HFFc6 (cell line): ENCODE measurements at places on chromosomes 7 and 10. TPM values are rescaled to one million over a fixed set of nuclear protein-coding genes. Genes with fewer than 3 reads are reported as not detected.

The RAB11FIP2 gene
- 16.2 to 17.5 TPM (median 17.5 TPM) in 3 replicates for total RNA-seq

The HMX3 gene
- not detected in 3 replicates for total RNA-seq

The MEIG1 gene
- not detected in 3 replicates for total RNA-seq

The NEUROD6 gene
- not detected in 3 replicates for total RNA-seq

The IDI2 gene
- not detected in 3 replicates for total RNA-seq

The C10orf62 gene
- total RNA-seq, result not detected in 3 replicates

The VSIR gene
- total RNA-seq, result 26.7 to 31.0 TPM (median 29.6 TPM) in 3 replicates

The ODAD2 gene
- total RNA-seq, result 11.9 to 15.6 TPM (median 13.6 TPM) in 3 replicates

The KLLN gene
- total RNA-seq, result 0.64 to 0.78 TPM (median 0.71 TPM) in 3 replicates

The METTL2B gene
- 29.0 to 33.8 TPM (median 33.3 TPM) in 3 replicates for total RNA-seq

The SMO gene
- 0.09 and 0.50 TPM in 2 replicates for total RNA-seq

The LRRTM3 gene
- not detected in 3 replicates for total RNA-seq

The ITPRID1 gene
- not detected in 3 replicates for total RNA-seq

The DRGX gene
- total RNA-seq, result 0.17 and 0.37 TPM in 2 replicates
